ENCODE measurements at places on chromosomes 5 and 9.

DNA sequence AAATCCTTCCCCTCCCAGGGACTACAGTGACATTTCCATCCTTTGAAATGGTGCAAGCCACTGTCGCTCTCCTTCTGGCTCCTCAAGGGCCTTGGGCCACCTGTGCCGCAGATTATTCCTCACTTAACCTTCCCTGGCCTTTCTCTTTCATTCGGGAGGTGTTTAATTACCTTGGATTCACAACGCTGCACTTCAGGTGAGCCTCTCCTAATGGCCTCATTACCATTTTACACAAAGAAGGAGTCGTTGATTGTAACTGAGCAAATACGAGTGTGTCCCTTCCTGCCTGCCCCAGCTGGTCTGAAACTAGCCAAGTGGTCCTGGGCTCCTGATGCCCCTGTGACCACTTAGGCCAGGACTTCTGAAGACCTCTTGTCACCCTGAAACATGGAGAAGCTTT lies 205.0 kb downstream of the CRB2 start:
- DNase-seq: no peak

DNA sequence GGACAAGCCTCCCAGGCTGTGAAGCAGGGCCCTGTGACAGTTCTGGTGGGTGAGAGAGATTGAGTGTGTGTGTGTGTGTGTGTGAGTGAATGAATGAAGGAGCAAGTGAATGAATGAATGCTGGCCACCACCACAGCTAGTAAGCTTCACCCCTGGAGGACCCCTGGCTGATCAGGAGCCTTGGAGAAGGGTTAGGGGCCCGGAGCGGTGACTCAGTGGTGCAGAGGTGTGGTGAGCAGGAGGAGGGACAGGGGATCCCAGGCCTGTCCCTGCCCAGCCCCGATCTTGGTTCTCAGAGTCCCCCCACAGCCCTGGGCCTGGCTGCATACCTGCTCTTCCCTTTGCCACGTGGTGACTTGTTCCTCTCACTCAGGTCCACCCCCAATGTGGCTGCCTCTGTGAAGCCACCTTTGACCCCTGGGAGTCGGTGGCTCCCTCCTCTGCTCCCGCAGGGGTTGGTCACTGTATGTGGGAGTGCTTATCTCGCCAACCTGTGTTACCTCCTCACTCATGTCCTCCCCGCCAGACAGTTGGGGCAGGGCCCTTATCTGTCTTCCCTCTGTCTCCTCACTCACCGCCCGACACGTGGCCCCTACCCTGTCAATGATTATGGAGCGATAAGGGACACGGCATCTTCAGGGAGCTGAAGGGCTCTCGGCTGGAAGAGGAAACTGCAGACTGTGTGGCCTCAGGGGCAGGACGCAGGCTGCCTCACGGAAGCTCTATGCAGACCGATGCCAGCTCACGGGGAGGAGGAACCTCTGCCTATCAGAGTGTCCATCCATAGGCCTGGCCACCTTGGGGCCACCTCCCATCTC lies 99.9 kb upstream of the PITX1 start:
- no peak for DNase-seq

- no peak for DNase-seq
Observed at GRCh38 chr5:53170746-53171349, 61.3 kb upstream of the MOCS2 start.

- DNase-seq: no peak
Observed at GRCh38 chr5:68369457-68370125, 154.0 kb downstream of the PIK3R1 start.

GRCh38 chr5:178296066-178296465 lies 63.5 kb upstream of the PHYKPL start:
- DNase-seq: no peak

- no peak for DNase-seq
Observed at GRCh38 chr9:71223953-71224538, 102.6 kb upstream of the TRPM3 start.

GRCh38 chr5:179289756-179290385 lies 55.4 kb downstream of the ADAMTS2 start:
- no peak for DNase-seq

DNA sequence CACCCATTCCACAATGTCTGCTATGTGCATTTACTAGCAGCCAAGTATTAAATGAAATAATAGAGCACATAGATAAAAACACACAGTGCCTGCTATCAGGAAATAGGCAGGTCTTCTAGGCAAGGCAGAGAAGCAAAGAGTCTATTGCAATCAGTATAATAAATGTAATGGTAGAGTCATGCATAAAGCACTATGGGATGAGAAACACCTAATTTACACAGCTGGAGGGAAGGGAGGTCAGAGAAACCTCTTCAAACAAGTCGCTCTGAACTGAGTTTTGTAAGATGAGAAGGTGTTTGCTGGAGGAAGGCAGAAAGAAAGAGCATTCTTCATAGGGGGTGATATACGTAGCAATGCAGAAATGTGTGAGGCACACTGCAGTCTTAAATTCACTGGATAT lies 341.0 kb upstream of the DMAC1 start:
- no peak for DNase-seq

- peak; percentile 55 for DNase-seq
Observed at GRCh38 chr9:14096258-14096922, 217.6 kb downstream of the NFIB start.

- no peak for DNase-seq
Observed at GRCh38 chr5:147835386-147835798, 3.9 kb upstream of the SPINK1 start.

DNA sequence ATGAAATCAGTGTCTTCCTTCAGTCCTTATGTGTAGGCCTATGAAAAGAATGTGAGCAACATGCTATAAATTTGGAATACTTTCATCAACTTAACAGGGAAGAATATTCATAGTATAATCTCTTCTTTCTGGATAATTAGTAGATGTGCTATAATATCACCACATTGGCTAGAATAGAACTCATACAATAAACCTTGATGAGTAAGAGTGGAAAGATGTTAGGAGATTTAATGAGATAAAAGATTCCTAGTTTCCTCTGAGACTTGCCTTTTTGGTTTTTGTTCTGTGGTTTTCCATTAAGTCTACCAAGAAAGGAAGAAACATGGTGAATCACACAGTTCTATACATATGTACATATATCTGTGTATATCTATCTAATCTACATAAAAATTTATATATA lies 301.8 kb upstream of the PRR16 start:
- DNase-seq: no peak

GRCh38 chr5:58043032-58043945 lies 416.6 kb downstream of the PLK2 start:
- no peak for DNase-seq

All from left kidney (tissue), 8 donors.